GM04504 (cell line): ENCODE measurements at places on chromosomes 6 and 20.

- DNase-seq: no peak
Observed at GRCh38 chr20:9789131-9789530, 49.7 kb downstream of the PAK5 start.

DNA sequence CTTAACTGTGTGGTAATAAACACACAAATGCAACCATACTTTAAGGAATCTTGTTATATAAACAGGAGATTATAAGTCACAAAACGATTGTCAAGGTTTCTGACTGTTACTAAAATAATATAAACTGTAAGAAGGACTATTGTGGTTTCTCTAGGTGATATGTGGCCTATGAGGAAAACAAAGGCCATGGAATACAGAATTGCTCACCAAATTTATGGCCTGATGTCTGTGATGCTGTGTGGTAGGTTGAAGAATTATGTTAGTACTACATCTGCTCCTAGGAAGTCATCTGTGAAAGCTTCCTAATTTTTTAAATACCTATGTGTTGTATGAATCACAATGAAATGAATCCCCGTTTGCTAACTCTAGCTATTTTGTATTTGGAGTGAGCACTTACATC is 875.4 kb upstream of the MAP3K7 start:
- no peak for DNase-seq

DNA sequence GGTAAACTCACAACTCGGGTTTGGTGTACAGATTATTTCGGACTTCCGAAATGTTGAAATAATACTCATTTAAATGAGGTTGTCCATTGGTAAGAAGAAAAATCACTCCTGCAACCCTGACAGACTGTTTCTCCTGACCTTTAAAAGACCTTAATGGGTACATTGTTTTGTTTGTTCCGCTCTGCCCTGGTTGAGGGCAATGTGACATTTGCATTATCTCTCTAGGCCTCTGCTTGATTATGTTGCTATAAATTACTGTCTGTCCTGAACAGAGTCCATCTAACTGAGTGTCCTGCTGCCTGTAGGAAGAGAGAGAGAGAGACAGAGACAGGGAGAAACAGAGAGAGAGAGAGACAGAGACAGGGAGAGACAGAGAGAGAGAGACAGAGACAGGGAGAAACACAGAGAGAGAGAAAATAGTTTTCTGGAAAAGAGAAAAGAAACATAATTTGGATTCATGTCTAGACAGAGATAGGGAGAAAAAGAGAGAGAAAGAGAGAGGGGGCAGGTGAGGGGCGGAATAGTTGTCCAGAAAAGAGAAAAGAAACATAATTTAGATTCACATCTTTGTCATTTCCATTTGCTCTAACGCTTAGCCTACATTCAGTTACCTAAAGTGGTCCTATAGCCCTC is 83.2 kb downstream of the SHLD1 start:
- no peak for DNase-seq

- DNase-seq: no peak
Observed at GRCh38 chr6:137846772-137847313, 20.2 kb upstream of the TNFAIP3 start.

GRCh38 chr6:135739288-135739687 is 112.2 kb upstream of the PDE7B start:
- DNase-seq: peak; percentile 7

- no peak for DNase-seq
Observed at GRCh38 chr6:65259059-65259458, 448.0 kb downstream of the EYS start.

GRCh38 chr20:959996-960615 is 42.0 kb downstream of the RSPO4 start:
- no peak for DNase-seq

DNA sequence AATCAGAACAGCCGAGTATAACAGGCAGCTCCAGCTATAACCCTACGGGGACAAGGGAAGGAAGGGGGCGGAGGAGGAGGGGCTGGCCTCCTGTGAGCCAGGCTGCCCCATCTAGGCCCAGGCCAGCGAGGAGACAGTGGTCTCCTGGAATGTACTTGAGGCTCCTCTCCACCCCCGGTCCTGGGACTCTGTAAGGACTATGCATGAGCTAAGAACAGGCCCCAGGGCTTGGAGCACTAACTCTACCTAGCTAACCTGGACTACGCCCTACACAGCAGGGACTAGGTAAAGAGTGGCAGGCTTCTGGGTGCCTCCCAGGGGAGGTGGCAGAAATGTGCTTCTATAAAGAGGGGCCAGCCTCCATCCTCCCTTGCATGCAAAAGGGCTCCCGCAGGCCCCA is 8.9 kb downstream of the KCNK15 start:
- no peak for DNase-seq

- DNase-seq: no peak
Observed at GRCh38 chr6:9927275-9927674, 487.6 kb downstream of the TFAP2A start.

DNA sequence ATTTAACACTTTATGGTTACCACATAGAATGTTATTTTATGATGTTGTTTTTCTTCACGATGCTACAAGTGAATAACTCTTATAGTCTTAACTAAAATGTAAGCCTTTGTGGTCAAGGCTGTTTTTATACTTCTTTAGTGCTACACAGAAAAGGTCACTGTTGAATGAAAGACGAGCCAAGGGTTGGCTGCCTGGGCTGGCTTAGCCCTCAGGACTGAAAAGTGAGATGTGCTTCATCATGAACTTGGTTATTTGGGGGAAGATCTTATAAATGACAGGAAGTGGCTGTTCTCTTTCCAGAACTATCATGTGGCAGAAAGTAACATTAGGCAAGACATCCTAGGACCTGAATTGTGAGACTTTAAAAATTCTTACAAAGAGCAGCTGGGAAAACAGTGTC is 404.0 kb downstream of the BTBD3 start:
- DNase-seq: no peak

GRCh38 chr20:37295001-37295400 is 5.5 kb downstream of the MANBAL start:
- DNase-seq: peak; percentile 97

DNA sequence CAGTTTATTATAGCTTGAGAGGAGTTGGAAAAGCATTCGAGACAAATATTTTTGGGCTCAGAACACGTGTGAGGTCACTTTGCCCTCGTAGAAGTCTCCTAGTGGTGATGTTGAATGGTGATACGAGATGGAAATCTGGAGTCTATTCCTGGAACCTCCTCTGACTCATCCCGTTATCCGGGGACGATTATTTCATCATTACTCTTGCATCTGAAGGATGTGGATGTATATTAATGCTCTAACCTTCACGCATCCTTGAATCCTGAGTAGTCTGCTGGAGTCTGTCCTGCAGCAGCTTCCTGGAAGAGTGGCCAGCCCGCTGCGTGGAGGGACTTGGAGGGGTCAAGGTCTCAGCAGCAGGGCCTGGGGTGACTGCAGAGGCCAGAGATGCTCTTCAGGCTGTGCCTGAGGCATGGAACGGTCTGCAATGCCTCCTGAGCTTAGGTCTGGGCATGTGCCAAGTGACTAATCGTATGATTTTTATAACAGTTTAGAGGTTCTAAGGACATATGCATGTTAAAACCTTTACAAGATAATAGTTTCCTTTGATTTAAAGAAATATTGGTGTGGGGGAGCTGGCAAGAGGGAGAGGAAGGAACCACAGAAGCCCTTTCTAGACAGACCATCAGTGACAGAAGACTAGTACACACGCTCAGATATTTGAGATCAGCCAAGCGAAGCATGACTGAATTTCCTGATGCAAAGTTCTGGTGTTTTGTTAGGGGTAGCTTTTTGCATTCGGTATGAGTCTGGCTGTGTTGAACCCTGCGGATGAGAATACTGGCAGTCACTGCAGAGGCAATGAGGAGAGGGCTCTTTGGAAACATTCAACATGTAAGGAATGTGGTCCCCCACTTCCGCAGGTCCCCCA is 400.2 kb downstream of the QKI start:
- DNase-seq: peak; percentile 79

GRCh38 chr6:148179786-148180185 is 162.9 kb upstream of the SASH1 start:
- DNase-seq: no peak

DNA sequence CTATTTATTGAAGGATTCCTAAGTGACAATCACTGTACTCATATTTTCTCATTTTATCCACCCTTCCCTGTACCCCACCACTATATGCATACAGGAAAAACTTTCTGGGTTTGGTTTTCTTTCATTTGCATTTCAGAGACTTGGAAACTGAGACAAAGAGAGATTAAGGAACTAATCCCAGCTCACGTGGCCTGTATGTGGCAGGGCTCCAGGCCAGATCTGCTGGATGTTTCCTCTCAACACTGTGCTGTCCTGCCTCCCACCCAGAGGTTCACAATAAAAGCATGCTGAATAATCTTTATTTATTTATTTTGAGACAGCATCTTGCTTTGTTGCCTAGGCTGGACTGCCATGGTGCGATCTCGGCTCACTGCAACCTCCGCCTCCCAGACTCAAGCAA is 50.2 kb downstream of the CEP162 start:
- no peak for DNase-seq

DNA sequence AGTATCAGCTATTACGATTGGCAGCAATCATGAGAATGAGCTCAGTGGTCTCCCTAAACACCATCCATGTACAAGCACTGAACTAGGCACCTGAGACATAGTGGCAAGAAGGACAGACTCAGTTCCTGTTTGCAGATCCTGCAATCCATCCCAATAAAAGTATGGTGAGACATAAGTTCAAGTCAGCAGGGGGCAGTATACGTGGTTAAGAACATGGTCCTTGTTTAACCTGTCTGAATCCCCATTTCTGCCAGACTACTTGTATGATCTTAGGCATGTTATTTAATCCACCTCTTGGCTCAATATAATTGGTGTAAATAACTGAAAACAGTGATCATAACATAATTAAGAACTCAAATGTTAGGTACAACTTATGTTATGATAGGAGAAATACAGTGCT is 33.2 kb upstream of the PNISR start:
- no peak for DNase-seq
